ENCODE measurements at places on chromosomes 3 and 15.

DNA sequence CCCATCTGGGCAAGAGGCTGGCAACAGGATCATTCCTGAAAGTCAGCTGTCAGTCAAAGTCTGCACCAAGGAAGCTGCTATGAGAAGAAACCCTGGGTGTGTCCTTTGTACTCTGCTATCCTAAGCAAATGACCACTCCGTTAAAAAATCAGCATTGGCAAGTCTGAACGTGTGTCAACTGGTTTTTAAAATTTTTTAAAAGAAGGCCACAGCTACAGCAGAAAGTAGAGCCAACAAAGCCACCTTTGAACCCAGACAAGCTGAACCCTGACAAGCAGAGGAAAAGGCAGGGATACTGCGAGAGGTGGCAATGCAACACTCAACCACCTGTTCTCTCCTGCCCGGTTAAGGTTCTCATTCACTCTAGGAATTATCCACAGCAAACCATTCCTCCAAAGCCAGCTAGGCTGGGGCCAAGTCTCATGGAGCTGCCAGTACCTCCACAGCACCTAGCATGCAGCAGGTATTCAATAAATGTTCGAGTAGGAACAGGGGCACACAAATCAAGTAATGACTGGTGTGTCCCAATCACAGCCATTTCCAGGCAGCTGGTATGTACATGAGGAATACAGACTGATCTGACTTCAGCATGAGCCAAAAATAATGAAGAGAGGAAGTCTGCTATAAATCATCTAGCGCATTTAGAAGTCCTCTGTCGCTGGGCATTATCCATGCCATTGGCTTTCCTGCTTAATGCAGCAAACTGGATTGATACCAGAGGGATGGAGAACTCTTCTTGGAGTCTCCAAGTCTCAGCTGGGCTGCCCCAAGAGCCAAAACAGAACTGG is 76.0 kb downstream of the ADCY5 start:
- DNase-seq = no peak

DNA sequence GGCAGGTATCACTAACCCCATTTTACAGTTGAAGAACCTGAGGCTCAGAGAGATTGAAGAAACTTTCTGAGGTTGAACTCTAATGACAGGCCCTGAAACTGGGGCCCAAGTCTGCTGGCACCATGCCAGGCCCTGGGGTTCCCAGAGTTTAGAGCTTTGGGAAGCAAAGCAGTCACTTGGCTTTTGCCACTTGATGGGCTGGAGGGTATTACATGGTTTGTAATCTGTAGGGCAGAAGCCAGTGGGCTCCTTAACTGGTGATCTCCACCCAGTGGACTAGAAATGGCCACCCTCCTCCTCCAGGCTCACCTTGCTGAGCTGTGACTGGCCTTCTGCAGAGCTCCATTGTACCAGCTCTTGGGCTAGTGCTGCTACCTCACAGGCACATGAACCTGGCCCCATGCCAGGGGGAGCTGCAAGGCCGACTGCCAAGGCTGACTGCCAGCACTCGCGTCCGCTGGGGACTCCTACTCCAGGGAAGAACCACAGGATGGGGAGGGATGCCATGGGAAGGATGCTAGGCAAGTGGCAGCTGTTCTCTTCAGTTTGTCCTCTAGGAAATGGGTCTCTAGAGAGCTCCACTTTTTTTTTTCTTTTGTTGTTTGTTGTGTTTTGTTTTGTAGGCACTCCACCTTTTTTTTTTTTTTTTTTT is 104.8 kb downstream of the ETFA start:
- no peak for DNase-seq

GRCh38 chr3:188233320-188233719 is 79.4 kb downstream of the LPP start:
- no peak for DNase-seq

- no peak for DNase-seq
Measured at GRCh38 chr3:172808969-172809546, 58.5 kb downstream of the ECT2 start.

DNA sequence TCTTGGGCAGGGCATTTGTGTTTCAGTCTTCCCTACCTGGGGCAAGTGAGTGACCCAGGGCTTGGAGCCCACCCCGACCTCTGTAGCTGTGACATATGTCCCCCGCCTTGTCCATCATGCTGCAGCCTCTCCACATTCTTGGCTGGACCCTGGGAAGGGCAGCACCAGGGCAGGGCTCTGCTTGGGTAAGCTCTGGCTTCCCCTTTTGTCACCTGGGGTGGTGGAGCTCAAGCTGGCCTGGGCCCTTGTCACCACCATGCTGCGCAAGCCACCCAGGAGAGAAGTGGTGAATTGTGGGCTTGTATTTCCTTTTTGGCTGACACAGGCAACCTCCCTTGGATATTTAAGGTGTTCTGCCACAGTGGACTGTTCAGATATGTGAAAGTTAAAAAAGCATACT is 29.3 kb downstream of the SPSB4 start:
- DNase-seq = no peak

GRCh38 chr3:164539215-164539614 is 539.1 kb downstream of the SI start:
- DNase-seq = no peak

DNA sequence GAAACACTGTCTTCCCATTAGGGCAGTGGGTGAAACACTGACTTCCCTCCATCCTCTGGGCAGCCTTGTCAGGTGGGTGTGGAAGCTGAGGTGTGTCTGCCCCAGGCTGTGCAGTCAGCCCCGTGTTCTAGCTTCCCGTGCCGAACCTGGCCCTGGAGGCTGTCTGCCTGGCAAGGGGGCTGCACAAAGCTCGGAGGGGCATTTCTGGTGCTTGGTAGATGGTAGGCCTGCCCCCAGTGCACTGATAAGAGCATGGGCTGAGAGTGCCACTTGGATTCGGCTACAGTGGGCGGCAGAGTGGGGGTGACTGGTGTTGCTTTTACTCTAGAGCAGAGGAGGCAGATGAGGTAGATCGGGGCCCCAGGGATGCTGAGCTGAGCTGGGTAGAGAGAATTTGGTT is 21.3 kb downstream of the IGF1R start:
- DNase-seq = no peak

DNA sequence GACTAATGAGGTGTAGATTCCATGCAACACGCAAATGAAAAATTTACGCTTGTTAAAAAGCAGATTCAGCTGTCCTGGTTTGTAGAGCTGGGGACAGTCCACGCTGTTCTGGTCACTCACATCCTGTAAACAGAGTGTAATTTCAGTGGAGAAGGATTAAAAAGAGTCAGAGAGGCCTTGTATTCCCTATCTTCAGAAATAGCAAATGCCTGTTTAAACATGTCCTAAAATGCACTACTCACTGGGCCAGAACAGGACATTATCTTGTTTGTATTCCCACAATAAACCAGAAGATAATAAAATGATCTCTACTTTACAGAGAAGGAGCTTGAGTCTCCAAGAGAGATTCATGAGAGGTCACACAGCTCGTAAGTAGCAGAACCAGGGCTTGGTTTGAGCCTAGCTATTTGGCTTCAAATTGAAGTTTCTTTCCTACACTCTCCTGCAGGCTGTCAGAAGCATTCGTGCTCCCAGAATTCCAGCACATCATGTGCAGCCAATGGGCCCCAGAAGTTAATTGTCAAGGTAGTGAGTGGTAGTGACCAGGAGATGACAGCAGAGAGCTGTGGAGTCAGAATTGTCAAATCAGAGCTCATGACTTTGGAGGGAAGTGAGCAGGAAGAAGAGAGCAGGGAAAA is 242.5 kb downstream of the ATP8B4 start:
- DNase-seq = no peak

- no peak for DNase-seq
Measured at GRCh38 chr3:183563536-183563874, 8.0 kb upstream of the KLHL6 start.
